ENCODE measurements at places on chromosomes 2 and 18.

- DNase-seq = no peak
Measured at GRCh38 chr2:30113617-30114293, 33.1 kb upstream of the YPEL5 start.

DNA sequence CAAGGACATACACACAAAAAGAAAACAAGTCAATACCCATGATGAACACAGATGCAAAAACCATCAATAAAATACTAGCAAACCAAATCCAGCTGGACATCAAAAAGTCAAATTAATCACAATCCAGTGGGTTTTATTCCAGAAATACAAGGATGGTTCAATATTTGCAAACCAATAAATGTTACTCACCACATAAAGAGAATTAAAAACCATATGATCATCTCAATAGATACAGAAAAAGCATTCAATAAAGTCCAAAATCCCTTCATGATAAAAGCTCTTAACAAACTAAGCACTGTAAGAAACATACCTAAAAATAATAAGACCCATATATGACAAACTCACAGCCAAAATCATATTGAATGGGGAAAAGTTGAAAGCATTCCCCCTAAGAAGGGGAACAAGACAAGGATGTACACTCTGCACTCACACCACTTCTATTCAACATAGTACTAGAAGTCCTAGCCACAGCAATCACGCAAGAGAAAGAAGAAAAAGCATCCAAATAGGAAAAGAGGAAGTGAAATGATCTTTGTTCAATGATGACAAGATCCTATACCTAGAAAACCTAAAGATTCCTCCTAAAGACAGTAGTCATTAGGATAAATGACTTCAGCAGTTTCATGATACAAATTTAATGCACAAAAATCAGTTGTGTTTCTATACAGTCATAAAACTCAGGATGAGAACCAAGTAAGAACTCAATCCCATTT lies 62.6 kb downstream of the TRAPPC8 start:
- no peak for DNase-seq

GRCh38 chr2:123636232-123636631 lies 388.9 kb upstream of the CNTNAP5 start:
- DNase-seq = no peak

GRCh38 chr2:111176867-111177266 lies 56.2 kb downstream of the BCL2L11 start:
- DNase-seq = no peak

- DNase-seq = no peak
Measured at GRCh38 chr18:79064228-79064627, 5.0 kb upstream of the ATP9B start.

DNA sequence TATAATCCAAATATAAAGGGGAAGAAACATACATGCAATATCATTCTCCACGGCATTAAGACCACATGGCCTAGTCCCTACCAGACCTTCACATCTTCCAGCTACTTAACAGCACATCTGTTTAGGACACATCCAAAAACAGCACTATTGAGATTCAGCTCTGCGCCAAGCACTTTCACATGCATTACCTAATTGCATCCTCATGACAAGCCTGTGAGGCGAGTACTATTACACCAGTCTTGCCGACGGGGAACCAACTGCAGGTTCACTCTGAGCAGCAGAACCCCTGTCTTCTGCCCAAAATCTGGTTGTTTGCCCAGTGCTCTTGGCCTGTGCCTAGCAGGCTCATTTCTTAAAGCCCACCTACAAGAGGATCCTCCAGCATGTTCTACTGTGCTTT lies 66.7 kb downstream of the AAK1 start:
- no peak for DNase-seq

GRCh38 chr18:66994790-66995189 lies 390.9 kb upstream of the CDH19 start:
- DNase-seq = no peak

GRCh38 chr18:45374878-45375630 lies 240.2 kb upstream of the SLC14A2 start:
- no peak for DNase-seq

DNA sequence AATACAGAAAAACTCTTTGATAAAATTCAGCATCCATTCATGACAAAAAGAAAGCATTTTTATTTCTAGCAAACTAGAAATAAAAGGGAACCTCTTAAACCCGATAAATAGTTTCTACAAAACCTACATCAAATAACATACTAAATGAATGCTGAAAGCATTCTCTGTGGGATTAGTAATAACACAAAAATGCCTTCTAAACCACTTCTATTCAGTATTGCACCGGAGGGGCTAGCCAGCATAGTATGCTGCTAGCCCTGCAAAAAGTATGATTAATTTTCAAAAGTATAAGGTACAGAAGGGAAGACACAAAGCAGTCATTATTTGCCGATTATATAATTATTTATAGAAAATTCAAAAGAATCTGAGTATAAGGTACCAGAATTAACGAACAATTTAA lies 145.2 kb downstream of the DTNB start:
- DNase-seq = no peak

DNA sequence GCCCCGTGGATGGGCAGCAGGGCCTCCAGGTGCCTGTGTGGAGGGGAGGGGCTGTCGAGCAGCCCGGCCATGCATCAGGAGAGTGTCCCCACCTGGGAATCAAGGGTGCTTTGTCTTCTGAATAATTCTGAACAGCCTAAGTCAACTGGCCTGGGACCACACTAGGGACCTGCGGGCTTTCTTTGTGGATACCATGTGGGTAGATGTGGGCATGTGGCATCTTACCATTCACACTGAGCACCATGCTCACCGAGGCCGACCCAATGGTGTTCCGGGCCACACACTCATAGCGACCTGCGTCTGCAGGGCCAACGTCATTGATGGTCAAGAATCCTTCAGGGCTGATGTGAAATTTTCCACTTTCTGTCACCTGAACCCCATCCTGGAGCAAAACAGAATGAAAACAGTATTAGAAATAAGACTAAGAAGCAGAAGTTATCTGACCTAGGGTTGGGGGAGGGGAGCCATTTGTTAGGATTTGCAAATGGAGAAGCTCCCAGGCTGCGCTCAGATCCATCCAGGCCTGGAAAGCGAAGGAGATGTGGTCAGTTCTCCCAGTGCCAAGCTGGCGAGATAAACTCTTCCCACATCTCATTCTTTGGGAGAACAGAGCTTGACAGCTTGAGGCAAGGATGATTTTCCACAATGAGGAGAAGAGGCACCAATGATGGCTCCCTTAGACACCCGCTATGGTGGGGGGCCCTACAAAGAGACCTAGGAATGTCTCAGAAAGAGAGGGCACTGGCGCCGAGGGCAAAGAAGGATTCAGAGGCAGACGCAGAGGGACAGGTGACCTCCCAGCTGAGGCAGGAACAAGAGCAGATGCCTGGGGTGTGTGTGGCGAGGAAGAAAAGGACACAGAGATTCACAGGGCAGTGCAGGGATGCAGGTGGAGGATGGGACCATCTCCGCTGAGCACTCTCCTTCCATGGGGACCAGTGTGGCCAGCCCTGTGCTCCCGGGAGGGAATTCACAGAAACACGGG lies 83.4 kb downstream of the PXDN start:
- DNase-seq = no peak

GRCh38 chr2:72082021-72082601 lies 65.6 kb downstream of the CYP26B1 start:
- no peak for DNase-seq

GRCh38 chr2:232113821-232114220 lies 152.3 kb downstream of the DIS3L2 start:
- no peak for DNase-seq

DNA sequence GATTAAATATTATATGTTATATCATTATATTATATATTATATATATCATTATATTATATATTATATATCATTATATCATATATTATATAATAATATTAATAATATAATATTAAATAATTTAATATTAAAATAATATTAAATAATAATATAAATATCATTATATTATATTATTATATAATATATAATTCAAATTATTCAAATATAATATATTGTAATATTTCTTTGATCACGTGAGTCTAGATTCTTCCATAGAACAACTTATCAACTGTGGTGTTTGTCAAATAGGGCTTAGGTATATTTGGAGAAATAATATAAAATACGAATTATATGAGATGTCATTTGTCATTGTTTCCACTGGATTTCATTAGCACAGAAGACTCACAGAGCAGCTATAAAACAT lies 77.3 kb downstream of the SPHKAP start:
- no peak for DNase-seq

- DNase-seq = no peak
Measured at GRCh38 chr2:205773989-205774388, 91.7 kb downstream of the NRP2 start.

Data from stimulated activated CD4-positive, alpha-beta T cell treated with anti-CD3 and anti-CD28 coated beads, Interleukin-2, amount 100 ng/mL, for 24 hours (primary cell).